ENCODE measurements at places on chromosomes 7 and 10.

DNA sequence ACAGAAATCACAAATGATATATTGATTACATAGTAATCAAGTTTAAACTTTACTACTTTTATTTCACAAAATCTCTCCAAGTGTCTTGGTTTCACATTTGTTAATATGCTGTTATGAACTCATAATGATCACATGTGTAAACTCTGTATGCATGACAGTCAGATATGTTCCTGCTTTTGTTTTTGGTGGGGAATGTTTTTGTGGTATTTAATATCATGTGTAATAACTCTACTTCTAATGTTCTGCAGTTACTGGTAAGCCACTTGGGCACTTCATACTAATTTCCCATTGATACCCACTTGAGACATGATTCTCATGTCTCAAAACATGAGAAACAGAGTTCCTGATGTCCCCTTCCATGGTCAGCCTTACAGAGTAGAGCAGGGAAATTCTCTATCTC lies 109.1 kb upstream of the INHBA start:
- DNase-seq = no peak

DNA sequence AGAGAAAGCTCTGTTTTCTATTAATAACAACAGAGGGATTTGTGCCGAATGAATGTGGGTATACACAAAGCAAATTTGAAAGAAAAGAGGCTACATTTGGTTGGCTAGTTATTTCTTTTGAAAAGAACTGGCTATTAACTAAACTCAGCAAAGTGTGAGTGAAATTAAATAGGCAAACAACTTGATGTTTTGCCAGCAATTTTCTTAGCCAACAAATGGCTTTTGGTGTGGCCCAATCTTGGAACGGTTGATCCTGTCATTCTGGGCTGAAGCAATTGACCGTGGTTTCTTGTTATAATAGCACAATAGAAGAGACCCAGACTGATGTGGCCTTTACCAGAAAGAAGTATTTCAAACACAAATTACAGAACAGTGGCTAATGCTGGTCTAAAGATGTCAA lies 898.6 kb downstream of the KCNMA1 start:
- no peak for DNase-seq

- peak; percentile 52 for DNase-seq
Observed at GRCh38 chr10:89502549-89502948, 32.8 kb downstream of the SLC16A12 start.

DNA sequence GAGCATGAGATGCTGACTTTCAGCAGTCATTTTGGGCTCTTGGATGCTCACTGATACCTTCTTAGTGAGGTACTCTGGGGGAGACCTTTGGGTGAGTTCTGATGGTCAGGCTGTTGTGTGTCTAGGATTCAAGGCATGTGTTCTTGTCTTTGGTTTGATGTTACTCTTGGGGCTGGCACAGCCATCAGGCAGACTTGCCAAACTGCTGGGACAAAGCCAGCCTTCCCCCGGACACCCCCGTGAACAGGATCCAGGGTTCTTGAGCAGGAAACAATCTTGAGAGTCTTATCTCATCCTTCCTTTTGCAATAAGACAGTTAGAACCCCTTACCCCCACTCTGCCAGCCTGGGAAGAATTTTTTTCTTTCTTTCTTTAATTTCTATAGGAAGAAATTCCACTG lies 42.2 kb downstream of the SUFU start:
- no peak for DNase-seq

- DNase-seq = no peak
Observed at GRCh38 chr7:92276460-92276864, 30.7 kb downstream of the ANKIB1 start.

- no peak for DNase-seq
Observed at GRCh38 chr10:27158421-27158820, 3.3 kb downstream of the MASTL start.

DNA sequence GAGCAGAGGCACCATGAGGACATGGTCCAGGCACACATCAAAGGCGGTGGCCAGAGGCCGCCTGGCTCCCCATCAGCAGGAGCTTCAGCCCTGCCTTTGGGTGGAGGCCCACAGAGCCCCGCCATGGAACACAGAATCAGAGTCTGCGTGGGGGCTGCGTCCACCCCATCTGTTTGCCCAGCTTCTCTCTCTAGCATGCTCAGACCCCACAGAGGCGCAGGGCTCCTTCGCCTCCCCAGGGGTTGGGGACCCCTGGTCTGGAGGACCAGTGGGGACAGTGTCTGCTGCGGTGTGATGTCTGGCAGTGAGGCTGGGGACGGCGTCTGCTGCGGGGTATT lies 321.9 kb downstream of the PTPRN2 start:
- no peak for DNase-seq
